Suppressor macrophage treated with lipopolysaccharide for 4 hours (primary cell): ENCODE measurements at places on chromosomes 6 and 20.

DNA sequence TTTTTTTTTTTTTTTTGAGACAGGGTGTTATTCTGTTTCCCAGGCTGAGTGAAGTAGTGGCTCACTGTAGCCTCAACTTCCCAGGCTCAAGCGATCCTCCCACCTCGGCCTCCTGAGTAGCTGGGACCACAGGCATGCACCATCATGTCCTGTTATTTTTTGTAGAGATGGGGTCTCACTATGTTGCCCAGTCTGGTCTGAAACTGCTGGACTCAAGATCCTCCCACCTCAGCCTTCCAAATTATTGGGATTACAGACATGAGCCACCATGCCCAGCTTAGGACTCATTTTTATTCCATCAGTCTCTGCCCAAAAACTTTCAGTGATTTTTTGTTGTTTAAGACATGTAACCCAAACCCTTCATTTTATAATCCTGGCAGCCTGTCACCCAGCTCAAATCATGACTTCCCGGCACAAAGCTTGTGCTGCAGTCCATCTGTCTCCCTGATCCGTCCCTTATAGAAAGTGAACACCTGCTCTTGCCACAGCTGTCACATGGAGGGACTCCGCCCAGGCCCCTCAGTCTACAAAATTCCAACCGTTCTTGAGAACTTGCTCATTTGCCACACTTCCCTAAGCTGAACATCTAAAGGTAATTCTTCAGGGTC is 183.9 kb upstream of the JARID2 start:
- DNase-seq: no peak

GRCh38 chr6:36113703-36114102 is 16.6 kb upstream of the MAPK13 start:
- no peak for DNase-seq

GRCh38 chr6:113923526-113923925 is 47.4 kb downstream of the HDAC2 start:
- DNase-seq: no peak

- no peak for DNase-seq
Observed at GRCh38 chr20:430091-430999, 22.2 kb downstream of the RBCK1 start.

DNA sequence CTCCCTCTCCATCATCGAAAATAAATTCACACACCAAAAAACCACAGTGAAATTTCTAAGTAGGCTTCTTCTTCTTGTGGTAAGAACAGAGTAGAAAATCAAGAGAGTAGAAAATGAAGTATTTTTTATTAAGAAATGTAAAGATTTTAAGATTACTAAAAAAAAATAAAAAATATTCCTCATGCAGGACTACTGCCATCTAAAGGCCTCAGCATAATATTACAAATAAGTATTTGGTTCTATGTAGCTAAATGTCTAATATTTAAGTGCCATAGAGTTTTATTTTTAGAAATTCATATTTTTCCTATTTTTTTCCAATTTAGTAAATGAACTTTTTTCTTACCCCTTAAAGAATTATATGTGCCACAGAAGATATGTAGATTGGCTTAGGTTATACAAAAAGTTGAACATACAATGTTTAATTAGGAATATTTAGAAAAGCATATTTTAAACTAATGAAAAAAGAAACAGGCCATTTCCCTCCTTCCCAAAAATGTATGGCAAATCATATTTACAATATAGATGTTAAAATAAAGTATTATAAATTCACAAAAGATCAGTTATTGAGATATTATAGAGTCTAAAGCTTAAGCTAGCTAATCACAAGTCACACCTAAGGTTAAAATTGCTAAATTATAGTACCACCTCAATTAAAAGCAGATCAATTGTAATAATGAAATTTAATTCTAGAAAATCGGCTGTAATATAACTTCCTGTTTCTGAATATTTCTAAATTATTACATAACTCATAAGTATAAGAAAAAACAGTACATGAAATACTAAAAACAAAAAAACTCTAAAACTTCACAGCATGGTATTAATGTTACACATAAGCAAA is 3.5 kb upstream of the NT5DC1 start:
- DNase-seq: peak; percentile 31

GRCh38 chr6:12548526-12548925 is 168.0 kb upstream of the PHACTR1 start:
- no peak for DNase-seq

- DNase-seq: no peak
Observed at GRCh38 chr6:20661721-20662120, 127.5 kb downstream of the CDKAL1 start.
